Mucosa of gallbladder (tissue), 1 donor: ENCODE measurements at places on chromosomes 2 and 18. TPM values are rescaled to one million over a fixed set of nuclear protein-coding genes. Genes with fewer than 3 reads are reported as not detected.

DNA sequence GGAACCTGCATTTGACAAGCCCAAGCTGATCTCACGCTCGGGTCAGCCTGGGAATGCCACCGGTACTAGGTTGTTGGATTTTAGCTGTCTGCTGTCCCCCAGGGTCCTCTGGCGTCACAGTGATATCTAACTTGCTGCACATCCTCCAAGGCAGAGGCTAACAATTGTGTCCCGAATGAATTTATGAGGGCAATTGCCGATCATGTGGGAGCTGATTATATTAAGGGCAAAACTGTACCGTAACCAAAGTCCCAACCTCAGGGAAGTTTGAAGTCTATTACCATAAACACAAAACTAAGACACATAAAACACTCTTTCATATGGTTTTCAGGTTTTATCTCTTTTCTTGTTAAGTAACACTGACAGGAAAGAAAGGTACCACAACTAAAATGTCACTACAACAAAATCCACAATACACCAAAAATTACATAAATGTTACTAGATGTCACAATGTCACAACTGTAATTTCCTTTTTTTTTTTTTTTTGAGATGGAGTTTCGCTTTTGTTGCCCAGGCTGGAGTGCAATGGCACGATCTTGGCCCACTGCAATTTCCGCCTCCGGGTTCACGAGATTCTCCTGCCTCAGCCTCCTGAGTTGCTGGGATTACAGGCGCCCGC lies 6.7 kb downstream of the UXS1 start:
- DNase-seq = no peak

DNA sequence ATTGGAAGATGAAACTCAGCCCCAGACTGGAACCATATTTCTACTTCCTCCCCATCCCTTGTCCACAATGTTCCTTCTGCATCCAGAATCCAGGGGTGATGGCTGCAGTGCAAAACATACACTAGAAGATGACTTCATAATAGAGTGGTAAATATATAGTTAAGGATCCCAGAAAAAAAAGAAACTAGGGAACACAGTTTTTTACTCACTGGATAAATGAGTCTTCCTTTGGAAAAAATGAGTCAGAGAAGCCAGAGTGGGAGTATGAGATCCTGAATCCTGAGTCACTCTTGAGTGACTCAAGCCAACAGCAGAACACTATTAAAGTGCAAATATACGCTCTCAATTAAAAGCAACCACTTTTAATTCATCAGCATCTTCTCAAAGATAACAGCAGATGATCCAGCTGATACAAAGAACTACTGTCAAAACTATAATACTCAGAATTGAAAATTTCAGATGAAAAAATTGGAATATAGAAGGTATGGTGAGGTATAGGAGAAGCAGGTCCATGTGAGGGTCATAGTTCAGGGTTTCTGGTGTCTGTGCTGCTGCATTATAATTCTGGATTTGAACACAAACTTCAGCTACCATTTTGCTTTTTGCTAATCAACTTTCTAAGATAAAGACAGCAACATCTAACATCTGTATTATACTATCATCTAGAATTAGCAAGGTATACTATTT lies 987.2 kb upstream of the CDH2 start:
- DNase-seq = no peak

DNA sequence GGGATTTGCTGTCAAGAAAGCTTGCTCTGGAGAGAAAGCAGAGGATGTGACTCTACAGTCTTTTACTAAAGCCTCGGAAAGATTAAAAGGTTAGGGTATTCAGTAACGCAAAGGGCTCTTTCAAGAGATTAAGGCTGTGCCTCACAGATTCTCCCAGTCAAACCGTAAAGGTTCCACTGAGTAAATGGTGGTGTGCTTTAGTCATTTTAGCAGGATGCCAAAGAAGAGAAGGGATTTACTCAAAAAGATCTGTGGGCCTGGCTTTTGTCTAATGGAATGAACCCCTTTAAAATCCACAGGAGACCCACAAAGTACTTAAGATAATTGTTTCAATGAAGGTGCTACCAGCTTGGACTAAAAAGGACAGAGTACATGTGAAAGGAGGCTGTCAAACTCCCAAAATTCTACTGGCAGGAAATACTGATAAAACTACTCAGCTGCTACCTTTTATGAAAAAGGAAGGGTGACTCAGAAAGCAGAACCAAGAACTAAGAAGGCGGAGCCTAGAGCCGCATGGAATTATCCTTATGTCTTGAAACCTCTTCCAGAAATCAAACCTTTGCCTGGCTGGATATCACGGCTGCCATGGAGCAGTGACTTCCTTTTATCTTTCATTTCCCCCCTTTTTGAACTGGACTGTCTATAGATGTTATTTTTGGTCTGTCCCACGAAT lies 670.2 kb upstream of the ZEB2 start:
- DNase-seq = no peak

GRCh38 chr2:201049455-201049854 lies 22.0 kb downstream of the HYCC2 start:
- DNase-seq = no peak

GRCh38 chr2:100427627-100428258 lies 10.3 kb upstream of the CHST10 start:
- peak; percentile 68 for DNase-seq

DNA sequence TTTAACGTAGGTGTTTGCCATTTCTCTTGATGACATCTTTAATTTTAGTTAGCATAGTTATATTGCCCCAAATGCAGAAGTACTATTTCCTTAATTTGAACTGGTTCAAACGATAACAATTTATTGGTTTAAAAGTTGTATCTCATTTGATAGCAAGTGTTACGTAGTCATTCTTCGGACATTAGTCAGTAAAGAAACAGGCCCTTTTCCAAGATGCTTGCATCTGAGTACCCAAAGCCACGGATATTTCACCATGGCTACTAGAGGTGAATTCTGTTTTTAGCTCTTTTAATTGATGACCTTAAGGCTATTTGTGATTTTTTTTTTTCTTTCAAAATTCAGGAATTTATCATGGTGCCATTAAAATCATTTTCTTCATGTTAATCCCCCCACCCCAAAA lies 32.1 kb downstream of the GLS start:
- DNase-seq = no peak

DNA sequence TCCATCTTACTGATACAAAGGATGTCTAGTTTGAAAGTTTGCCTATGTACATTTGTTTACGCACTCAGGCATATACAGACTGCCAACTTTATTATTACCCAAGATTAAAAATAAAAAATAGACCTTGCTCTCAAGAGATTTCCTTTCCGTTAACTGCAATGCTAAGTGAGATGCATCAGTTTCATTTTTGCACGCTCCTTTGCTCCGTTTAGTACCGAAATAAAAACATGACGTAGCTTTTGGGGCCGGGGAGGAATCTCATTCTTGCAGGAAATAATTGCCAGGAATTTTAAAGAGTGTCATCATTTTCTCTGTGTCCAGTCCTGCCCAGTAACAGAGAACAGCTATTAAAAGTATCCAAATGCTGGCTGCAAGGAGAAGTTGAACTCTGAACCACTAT lies 169.5 kb downstream of the SLC8A1 start:
- no peak for DNase-seq

DNA sequence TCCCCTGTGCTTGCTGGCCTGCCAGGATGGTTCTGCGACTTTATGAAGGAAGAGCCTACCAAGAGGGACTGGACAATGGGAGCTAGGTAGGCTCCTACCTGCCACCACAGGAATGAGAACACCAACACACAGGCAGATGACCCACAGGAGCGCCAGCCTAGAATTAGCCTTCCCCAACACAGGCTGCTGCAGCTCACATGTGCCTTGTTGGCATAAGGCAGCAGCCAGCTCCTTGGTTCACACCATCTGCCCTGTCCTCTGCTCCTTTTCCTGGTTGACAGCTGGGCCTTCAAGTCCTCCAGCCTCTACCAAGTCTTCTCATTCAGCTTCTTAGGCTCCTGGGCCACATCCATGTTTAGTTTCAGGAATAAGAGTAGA lies 705.4 kb upstream of the RAB6C start:
- no peak for DNase-seq

GRCh38 chr2:38214209-38214717 lies 138.3 kb upstream of the CYP1B1 start:
- no peak for DNase-seq

DNA sequence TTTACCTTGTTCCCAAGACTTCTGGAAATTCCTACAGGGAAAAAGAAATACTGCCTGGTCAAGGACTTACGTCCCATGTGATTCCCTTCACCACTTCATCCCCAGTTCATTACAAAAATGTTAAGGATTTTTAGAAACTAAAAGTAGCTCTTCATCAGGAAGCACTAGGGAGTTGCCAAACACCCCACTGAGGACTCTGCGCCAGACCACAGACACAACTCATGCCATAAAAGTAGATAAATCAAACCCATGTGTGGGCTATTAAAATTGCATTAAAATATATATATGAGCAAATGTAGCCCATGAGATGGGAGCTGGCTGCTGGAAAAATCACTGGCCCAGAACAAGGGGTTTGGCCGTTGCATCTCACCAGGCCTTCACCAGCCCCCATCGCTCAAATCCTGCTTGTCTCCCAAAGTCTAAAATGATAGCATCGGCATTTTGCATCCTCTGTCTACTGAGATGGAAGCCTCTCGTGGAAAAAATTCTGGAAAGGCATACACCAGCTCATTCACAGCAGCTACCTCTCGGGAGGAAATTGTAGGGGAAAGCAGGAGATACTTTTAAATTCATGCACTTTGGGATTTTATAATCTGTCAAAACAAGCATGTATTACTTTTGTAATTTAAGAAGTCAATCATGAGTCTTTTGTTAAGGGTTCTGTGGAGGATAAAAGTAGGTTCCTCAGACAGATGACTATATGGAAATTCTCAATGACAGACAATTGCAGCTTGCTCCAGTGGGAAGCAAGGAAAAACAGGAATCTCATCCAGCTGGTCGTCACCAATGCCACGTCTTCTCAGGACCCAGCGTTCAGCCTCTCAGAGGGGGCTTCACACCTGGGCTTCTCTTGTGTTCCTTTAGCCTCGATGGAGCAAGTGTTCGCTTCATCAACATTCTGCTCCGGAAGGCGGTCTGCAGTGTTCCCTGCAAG lies 113.9 kb downstream of the MREG start:
- no peak for DNase-seq

DNA sequence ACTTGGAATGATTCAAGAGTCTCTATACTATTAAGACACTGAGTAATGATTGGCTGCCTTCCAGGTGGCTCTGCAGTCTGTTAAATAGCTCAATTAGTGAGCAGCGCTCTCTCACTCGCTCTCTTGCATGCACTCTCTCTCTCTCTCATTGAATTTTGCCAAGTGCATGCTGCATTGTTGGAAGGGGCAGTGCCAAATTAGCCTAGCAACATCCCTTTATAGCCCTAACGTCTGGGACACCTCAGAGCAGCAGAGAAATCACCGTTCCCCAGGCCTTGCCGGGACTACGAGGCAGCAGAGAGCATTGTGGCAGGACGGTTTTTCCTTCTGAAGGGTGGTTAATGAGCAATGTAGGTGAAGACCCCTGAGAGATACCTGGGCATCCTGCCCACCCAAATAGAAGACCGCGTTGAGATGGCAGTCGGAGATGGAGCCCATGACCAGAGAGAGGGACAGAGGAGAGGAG lies 447.6 kb upstream of the POU3F3 start:
- no peak for DNase-seq

Gene ERFE
- 0.35 TPM for total RNA-seq

Gene TCF23
- total RNA-seq = 0.12 TPM

Gene IL1B
- total RNA-seq = 33.2 TPM

Gene IL1R1
- total RNA-seq = 51.9 TPM

Gene NEU4
- total RNA-seq = 34.8 TPM

Gene PLEK
- 9.4 TPM for total RNA-seq

Gene MARCO
- 1.1 TPM for total RNA-seq
